ENCODE measurements at places on chromosomes 1 and 21. TPM values are rescaled to one million over a fixed set of nuclear protein-coding genes. Genes with fewer than 3 reads are reported as not detected.

SPRR2F gene
- not detected for total RNA-seq

JAM2 gene
- total RNA-seq, result 3.0 TPM

VANGL2 gene
- total RNA-seq, result not detected

RORC gene
- not detected for total RNA-seq

CLDN17 gene
- total RNA-seq, result not detected

LYPD8 gene
- total RNA-seq, result not detected

All from fibroblast of the aortic adventitia (primary cell).